Stimulated activated CD8-positive, alpha-beta memory T cell treated with anti-CD3 and anti-CD28 coated beads, Interleukin-15, amount 100 ng/mL, for 24 hours (primary cell): ENCODE measurements at places on chromosomes 2 and 18.

DNA sequence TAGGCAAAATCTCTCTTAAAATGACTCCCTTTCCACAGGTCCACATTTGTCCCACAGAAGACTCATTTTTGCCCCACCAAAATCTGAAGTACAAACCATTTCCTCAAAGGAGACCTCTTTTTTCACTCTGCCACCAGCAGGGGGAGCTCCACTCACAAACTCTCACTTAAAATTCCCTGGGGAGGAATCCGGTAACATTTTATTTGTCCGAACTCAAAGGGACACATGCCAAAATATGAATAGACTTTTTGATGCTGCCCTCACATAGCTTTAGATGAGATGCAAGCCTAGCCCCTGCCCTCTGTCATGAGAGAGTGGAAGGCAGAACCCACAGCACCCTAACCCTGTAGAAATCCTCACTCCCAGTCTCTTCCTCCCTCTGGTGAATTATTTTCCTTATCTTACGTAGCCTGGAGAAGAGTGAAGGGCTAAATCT lies 57.1 kb downstream of the RMDN2 start:
- DNase-seq: peak; percentile 34

DNA sequence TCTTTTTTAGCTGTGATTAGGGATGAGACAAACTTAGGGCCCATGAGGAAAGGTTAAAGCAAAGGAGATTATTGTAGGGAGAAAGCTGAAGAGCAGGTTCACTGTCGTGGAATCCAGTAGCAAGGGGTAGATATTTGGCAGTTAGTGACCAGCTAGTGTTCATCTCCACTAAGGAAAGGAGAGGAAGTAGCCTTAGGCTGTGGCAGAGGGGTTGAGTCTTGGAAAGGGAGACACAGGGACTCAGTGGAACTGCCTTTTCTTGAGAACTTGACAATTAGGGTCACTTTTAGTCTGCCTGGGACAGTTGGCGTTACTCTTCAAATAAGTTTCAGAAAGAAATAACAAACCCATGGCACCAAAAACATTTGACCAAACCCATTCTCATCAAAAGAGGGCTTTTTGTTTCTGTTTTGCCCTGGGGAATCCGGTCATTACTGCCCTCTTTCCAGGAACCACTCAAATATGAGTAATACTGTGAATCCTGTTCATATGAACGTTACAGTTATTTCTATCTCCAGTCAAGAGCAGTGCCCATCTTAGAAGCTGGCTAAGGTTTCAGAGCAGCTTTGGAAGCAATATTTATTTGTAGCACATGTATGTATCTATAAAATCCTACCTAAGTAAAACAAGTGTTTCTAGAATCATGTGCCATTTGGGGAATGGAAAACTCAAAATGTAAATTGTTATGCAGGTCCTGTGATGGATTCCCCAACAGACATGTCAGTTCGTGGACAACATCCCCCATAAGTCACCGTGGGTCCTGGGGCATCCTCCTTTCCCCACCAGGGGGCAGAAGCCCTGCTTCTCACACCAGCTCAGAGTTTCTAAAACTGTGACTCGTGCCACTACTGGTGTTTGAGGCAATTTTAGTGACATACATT lies 77.3 kb upstream of the PHLPP1 start:
- DNase-seq: peak; percentile 6

DNA sequence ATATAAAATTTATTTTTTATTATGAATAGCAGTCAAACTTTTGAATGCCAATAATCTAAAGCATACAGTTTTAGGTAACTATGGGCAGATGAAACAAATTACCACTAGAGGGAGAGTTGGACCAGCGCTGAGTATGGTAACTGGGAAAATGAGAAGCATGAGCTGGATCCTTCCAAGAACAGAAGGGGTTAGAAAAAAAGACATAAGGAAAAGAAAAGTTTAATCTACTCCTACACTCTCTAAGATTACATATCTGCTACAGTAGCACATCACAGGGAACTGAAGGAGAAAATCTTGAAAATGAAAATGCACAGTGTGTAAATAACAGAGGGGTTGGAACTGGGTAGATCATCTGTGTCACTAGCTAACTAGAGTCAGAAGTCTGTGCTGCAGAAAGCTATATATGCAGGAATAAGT lies 15.5 kb downstream of the REG3G start:
- DNase-seq: no peak

- no peak for DNase-seq
Measured at GRCh38 chr18:44792456-44793061, 111.9 kb downstream of the SETBP1 start.

DNA sequence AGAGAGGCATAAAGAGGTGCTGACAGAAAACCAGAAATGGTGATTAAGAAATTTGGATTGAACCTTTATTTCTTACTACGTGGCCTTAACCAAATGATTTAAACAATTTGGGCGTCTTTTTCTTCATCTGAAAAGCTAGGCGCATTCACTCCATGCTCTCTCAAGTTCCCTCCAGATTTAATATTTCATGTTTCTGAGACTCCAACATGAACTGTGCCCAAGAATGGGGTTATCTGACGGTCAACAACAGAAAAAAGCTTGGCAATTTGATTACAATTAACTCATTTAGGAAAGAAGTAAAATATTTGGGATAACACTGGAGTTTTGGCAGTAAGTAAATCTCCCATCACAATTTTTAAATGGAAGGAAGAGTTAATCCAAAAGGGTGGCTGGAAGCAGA lies 345.4 kb downstream of the ARHGAP15 start:
- no peak for DNase-seq

GRCh38 chr2:225582355-225583116 lies 183.0 kb downstream of the NYAP2 start:
- no peak for DNase-seq

DNA sequence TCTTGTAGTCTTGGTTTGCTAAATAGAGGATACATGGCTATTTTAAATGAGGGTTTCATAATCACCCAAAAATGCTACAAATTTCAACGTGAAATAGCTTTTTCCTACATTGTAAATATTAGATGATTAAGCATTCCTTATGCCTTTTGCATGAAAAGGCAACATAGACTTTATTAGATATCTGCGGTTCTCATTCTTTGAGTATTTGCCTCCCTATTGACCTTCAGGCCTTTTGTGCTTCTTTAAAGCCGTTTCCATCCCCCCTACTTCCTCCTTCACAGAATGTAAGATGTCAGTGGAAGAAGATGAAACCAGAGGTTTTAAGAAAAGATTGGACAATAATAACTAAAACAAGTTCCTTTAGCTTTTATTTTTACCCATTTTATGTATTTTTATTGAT lies 144.1 kb downstream of the UBE2E3 start:
- no peak for DNase-seq

GRCh38 chr2:182870227-182870626 lies 3.8 kb upstream of the FRZB start:
- DNase-seq: no peak

- no peak for DNase-seq
Measured at GRCh38 chr2:147910990-147911473, 66.2 kb downstream of the ACVR2A start.

GRCh38 chr18:60372132-60372531 lies 443 bp downstream of the MC4R start:
- no peak for DNase-seq

DNA sequence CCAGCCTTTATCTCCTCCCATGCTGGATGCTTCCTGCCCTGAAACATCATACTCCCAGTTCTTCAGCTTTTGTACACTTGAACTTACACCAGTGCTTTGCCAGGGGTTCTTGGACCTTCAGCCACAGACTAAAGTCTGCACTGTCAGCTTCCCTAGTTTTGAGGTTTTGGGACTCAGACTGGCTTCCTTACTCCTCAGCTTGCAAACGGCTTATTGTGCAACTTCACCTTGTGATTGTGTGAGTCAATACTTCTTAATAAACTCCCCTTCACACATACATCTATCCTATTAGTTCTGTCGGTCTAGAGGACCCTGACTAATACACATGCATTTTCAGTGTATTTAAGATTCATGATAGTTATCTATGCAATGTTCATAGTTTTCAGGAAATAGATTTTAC lies 35.8 kb upstream of the ZNF804A start:
- DNase-seq: no peak

- DNase-seq: no peak
Measured at GRCh38 chr2:203648273-203648672, 58.2 kb upstream of the CD28 start.
